ENCODE measurements at places on chromosomes 4 and X.

GRCh38 chrX:42385730-42386129 is 392.2 kb downstream of the PPP1R2C start:
- no peak for DNase-seq

GRCh38 chr4:78079726-78080430 is 22.8 kb downstream of the FRAS1 start:
- no peak for DNase-seq

DNA sequence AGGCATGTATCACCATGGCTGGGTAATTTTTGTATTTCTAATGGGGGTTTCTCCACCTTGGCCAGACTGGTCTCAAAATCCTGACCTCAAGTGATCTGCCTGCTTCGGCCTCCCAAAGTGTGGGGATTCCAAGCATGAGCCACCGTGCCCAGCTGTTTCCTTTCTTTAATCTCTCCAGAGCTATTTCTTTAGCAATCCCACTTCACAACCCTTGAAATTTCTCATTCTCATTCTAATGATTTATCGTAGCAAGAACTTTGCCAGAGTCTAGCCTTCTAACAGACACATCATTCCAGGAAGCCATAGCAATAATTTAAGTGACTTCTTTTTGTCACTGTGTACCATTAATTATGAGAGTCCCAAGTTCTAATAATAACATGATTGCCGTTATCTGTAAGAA is 68.6 kb downstream of the RXFP1 start:
- DNase-seq = no peak

DNA sequence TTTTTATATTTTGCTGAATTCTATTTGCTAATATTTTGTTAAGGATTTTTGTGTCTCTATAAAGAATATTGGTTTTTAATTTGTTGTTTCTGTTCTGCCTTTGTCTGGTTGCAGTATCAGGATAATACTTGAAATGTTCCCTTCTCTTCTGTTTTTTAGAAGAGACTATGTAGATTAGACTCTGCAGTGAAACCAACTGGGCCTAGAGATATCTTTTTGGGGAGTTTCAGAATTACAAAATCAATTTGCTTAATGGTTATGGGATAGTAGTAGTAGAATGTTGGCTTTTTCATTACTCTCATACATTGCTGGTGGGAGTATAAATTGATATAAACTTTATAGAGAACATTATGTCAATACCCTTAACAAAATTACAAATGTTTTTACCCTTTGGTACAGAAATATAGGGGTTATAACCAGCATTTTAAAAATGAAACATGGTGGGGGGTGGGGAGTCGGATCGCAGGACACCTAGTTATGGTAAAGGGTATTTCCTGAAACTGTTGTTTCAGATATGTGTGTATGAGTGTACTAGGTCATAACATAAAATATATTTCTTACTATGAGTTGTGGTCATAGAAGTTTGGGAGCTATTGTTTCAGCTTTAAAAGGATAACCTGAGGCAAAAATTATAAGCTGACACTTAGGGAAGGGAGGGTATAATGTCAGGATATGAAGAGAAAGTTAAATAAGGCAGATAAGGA is 29.0 kb downstream of the CLOCK start:
- DNase-seq = no peak

- no peak for DNase-seq
These were observed 1.3 kb downstream of the CAMK2D start for GRCh38 chr4:113760094-113760794.

DNA sequence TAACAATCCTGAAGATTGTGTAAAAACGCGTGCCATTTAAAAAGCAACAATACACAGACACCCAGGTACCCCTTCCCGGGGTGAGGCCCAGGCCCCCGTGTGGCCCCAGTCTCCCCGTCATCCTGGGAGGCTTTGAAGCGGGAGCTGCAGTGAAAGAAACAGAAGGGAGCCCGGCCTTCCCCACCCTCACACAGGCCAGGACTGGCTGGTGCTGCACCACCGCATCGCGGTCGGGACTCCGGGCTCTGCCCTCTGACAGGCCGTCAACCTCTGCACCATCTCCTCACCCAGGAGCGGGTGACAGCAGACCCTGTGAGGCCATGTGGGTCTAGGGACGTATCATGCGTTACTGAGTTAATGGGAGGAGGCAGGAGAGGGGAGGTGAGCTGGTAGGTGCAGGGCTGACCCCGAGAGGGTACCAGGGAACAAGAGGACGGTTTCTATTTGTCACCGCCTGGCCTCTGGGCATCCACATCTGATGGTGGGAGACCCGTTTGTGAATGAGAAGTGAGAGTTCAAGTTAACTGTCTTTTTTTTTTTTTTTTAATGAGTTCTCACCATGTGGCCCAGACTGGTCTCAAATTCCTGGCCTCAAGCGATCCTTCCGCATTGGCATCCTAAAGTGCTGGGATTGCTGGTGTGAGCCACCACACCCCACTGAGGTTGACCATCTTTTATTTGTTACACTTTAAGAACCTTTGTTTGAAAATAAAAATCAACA is 27.3 kb downstream of the PIGG start:
- no peak for DNase-seq

- DNase-seq = no peak
These were observed 201.7 kb upstream of the ADAMTS3 start for GRCh38 chr4:72770708-72771107.

GRCh38 chrX:118569676-118570075 is 74.1 kb downstream of the DOCK11 start:
- DNase-seq = no peak

GRCh38 chr4:145870155-145871020 is 68.2 kb downstream of the ZNF827 start:
- DNase-seq = no peak

GRCh38 chr4:20403290-20403689 is 151.6 kb downstream of the SLIT2 start:
- no peak for DNase-seq

DNA sequence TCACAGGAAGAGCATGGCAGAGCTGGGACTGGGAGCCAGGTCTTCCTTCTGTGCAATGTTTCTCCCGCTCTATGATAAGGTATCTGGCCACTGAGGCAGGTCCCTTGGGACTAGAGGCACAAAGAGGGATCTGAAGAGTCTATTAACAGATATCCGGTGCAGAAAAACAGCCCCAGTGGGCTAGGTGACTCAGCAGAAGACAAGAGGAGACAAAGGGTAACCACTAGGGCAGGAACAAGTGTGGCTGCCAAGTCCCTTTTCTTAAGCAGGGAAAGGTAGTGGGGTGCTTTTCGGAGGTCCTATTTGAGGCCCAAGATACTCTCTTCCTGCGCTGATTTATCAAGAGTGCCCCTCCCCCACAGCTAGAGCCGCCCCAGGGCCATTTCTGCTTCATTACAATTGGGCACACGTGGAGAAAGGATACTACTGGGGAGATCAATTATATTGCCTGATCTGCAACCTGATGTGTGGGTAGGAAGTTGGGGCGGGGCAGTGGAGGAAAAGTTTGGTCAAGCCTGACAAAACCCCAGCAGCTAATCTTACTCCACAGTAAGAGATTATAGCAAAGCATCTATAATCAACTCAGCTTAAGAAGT is at the start of gene DGAT2L6:
DGAT2L6 (plus strand) TSS at position 546 of the 596 bp plus-strand sequence. CDS start 100 bp downstream, outside the sequence.
- no peak for DNase-seq

DNA sequence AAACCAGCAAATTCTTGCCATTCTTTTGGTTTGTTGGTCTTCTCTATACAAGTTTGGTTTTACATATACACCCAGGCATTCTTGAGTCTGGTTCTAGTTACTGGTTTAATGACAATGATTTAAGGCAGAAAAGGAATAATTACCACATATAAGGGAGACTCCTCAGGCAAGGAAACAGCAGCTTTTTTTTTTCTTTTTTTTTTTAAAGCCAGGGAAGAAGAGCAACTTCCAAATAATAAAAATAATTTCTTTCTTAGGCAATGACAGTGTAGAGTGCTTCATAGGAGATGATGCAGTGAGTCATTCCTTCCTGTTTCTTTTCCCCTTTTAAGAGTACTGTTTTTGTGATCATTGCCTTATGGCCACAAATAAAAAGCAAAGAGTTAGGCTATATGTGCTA is 289.7 kb downstream of the DKK2 start:
- DNase-seq = peak; percentile 20

DNA sequence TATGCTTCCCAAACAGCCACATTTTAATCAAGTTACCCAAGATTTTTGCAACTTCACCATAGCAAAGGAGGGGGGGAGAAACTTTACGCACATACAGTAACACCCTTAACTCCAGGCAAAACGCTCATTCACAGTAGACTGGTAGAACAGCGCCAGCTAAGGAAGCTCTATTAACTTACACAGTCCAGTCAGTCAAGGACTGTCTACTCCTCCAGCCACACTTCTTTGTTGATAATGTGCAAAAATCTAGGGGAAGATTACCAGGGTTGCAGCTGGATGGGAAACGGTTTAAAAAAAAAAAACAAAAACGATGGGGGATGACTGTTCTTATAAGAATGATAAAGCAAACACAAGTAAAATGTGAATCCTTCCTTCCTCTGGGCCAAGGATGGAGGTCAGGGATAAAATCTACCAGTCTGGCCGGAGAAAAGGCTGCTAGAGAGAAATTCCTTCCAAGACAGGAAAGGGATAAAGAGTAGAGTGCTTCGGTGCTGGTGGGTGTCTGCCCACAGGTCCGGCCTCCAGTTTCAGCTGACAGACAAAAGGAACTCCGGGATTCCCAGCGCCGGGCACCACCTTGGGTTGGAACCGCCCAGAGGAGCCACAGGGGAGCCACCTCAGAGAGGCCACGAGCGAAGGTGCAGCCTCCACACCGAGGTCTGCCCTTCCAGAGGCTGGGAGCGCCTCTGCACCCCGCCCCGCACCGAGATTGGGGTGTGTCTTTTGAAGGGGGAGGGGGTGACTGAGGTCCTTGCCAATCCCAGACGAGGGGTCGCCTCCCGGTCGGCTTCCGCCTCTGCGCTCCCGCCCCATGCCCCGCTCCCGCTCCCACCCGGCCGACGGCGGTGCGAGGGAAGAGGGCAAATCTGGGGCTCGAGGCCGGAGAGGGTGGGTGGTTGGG is 811 bp downstream of the ANKRD50 start:
- peak; percentile 39 for DNase-seq

- DNase-seq = no peak
These were observed 183.8 kb downstream of the FBXO8 start for GRCh38 chr4:174099712-174100111.

DNA sequence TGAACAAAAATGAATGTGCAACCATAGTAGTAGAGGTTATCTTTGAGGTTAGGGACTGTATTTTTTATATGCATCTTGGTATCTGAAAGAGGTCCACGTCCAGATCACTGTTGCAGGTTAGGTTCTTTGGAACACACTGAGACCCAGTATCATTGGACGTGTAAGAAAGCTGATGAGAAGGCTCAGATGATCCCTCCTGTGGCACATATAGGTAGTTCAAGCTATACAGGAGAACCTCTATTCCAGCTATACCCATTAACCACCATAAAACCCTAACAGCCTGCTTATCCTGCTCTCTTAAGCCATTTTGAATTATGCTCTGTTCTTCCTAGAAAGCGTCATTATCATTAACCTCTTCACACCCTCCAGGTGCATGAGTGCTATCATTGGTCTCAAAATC is 930.7 kb upstream of the HS3ST1 start:
- DNase-seq = no peak

GRCh38 chrX:12994321-12994720 is 19.4 kb downstream of the TMSB4X start:
- DNase-seq = no peak

GRCh38 chr4:182554736-182555135 is 311.5 kb downstream of the TENM3 start:
- DNase-seq = no peak

DNA sequence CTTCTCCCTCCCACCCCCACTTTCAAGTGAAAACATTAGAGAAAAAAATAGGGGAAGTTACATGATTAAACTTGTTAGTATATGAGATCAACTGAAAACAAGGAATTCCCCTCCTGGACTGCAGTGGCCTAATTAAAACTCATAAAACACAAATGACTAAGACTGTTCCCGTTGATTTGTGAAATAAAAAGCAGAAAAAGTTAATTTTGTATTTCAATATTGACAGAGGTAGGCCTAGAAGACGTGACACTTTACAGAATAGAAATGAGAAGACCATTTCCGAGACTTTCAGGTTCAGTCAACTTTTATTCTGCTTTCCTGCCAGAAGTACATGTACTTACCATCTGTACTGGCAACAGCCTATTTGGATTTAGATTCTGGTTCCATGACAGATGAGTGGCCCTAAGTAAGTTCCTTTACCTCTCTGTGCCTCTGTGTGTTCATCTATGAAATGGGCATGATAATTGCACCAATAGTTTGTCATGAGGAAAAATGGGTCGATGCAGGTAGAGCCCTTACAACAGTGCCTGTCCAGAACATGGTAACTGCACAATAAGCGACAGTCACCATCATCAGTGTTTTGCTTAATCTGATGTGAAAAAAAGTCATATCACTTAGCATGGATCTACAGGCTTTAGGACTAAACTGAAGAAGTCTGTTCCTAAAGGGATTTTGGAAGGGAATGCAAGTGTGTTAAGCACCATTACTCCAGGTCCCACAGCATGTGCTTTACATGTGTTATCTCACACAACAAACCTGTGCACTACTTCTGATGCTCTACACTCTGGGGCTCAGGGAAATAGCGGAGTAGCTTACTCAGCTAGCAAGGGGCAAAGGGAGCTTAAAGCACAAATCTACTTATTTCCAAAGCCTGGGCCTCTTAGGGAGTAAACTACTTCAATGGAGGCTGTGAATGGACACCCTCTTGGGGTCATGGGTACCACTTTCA is 562.3 kb upstream of the DIPK2B start:
- no peak for DNase-seq

DNA sequence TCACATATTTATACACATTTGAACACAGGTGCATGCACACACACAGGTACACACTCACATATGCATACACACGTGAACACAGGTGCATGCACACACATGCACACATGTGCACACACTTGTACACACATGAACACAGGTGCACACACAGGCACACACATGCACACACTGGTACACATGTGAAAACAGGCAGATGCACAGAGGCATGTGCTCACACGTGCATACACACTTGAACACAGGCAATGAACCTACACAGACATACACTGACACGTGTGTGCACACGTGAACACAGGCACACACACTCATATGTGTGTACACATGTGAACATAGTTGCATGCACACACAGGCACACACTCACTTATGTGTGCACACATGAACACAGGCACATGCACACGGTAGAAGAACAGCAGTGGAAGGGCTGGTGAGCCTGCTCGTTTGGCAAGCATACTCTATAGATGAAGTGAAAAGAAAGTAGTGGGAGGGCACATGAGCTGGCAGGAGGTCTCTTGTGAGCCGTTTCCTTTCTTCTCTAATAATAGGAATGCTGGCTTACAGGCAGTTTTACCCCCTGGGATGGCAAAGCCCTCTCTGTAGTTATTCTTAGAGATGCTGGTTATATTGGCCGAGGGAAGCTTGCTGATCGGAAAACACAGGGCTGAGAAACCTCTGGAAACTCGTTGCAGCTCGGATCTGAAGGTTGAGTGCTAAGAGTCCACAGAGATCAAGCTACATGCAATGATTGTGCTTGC is 279.6 kb upstream of the CLNK start:
- no peak for DNase-seq

GRCh38 chrX:115650449-115650848 is 89.5 kb downstream of the PLS3 start:
- DNase-seq = no peak

- DNase-seq = no peak
These were observed 428.2 kb upstream of the GALNT7 start for GRCh38 chr4:172740434-172740833.

- no peak for DNase-seq
These were observed 107.8 kb upstream of the RAPGEF2 start for GRCh38 chr4:158995040-158995439.

GRCh38 chrX:120585702-120586101 is 18.2 kb upstream of the MCTS1 start:
- DNase-seq = no peak

Measured in SIG-M5 (cell line).